ENCODE measurements at places on chromosomes 1 and 21.

DNA sequence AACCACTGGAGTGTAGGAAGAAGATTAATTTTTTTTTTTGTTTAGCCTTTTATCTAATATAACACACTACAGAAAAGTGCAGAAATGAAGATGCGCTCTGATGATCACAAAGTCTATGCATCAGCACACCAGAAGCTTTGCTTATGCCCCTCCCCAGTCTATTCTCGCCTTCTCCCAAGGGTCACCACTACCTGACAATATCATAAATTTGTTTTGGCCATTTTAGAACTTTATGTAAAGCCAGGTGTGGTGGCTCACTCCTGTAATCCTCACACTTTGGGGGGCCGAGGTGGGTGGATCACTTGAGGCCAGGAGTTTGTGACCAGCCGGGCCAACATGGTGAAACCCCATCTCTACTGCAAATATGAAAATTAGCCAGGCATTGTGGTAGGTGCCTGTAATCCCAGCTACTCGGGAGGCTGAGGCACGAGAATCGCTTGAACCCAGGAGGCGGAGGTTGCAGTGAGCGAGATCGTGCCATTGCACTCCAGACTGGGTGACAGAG lies 231.3 kb downstream of the FOXD2 start:
- no peak for DNase-seq

DNA sequence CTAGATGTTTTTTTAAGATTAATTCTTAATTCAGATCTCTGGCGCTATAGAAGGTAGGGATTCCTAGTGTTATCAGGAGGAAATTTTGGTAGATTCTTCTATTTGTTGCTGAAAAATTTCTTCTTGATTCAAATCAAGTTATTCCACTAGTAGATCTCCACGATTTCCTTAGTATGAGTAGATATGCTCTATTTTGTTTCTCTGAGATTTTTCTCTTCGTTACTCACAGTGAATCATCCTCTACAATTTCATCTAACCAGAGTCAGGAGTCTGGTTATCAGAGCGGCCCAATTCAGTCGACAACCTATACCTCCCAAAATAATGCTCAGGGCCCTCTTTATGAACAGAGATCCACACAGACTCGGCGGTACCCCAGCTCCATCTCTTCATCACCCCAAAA lies 18.8 kb upstream of the HAX1 start:
- DNase-seq, result no peak

- peak; percentile 46 for DNase-seq
These were observed 34.0 kb upstream of the SLC45A3 start for GRCh38 chr1:205714190-205714905.

DNA sequence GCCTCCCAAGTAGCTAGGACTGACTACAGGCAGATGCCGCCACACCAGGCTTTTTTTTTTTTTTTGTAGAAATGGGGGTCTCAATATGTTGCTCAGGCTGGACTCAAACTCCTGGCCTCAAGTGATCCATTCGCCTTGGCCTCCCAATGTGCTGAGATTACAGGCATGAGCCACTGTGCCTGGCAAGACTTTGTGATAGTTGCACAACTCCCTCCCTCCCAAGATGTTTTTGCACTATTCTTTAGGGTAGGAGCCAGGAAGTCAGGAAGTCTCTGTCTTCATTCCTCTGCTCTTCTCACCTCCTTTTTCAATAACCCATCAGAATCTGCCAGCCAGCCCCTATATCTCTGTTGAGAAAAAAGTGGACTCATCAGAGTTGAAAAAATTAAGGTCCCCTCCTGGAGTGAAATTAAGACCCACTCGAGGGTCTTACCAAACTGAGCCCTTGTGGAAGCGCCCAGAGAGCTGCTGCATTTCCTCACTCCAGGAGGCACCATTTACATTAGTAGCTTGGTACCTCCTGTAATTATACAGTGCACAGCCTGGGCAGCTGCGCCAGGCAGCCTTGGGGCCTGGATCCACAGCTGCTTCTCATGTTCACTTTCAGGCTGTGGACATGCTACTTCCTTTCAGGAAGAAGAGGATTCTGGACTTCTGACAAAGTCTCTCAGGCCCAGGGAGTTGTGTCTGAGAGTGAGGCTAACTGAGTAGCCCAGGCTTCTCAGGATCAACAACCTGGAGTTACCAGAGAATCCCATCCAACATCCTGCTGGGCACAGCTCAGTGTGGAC lies 24.0 kb downstream of the TCEA3 start:
- no peak for DNase-seq

- no peak for DNase-seq
These were observed 65.8 kb downstream of the FHAD1 start for GRCh38 chr1:15312626-15313411.

DNA sequence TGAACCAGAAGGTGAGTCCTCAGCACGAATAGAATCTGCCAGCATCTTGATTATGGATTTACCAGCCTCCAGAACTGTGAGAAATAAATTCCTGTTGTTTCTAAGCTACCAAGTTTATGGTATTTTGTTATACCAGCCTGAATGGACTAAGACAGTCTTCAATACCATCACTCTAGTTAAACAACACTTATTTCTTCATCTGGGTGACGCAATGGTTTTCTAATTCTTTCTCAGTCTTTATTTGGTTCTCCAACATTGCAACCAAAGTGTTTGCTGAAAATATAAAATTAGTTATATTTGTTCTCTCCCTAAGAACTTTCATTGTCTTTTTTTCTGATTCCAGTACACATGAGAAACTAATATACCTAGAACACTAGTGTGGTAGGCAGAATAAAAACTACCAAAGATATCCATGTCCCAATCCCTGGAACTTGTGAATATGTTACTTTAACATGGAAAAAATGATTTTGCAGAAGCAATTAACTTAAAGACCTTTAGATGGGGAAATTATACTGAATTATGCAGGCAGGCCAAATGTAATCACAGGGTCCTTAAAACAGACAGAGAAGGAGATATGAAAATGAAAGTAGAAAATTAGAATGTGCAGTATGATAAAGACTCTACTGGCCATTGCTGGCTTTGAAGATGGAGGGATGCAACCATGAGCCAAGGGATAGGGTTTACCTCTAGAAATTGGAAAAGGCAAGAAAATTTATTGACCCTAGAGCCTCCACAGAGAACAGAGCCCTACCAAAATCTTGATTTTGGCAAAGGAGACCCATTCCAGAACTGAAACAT lies 1115.1 kb downstream of the PLA2G4A start:
- DNase-seq, result no peak

GRCh38 chr1:37858931-37859506 lies 373 bp downstream of the MTF1 start:
- no peak for DNase-seq

- DNase-seq, result no peak
These were observed 62.9 kb upstream of the LRRC7 start for GRCh38 chr1:69504730-69505252.

GRCh38 chr21:43312751-43313169 lies 114.2 kb downstream of the SIK1 start:
- DNase-seq, result no peak

GRCh38 chr1:208230668-208231529 lies 13.3 kb downstream of the PLXNA2 start:
- no peak for DNase-seq

GRCh38 chr1:209417761-209418160 lies 165.8 kb upstream of the CAMK1G start:
- DNase-seq, result no peak

GRCh38 chr1:154075746-154076145 lies 79.1 kb downstream of the NUP210L start:
- no peak for DNase-seq

- no peak for DNase-seq
These were observed 12.7 kb upstream of the ASAP3 start for GRCh38 chr1:23496490-23497181.

GRCh38 chr1:116704278-116704677 lies 36.7 kb upstream of the IGSF3 start:
- DNase-seq, result no peak

DNA sequence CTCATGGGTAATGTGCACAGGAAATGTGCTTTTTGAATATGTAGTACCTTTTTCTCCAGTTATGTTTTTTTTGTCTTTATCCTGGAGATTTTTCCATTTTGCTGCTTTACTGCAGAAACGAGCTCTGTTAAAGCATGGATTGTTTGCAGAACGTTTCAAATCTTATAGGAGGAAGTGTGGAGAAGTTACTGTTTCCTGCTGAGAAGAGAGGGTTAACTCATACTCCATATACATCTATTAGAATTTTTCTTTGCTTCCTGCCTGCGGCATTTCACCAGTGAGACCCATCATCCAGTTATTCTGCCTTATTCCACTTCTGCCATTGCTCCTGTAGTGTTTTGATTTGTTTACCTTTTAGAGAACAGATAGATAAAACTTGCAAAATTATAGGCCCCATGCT lies 2.0 kb downstream of the RPRD2 start:
- DNase-seq, result no peak

DNA sequence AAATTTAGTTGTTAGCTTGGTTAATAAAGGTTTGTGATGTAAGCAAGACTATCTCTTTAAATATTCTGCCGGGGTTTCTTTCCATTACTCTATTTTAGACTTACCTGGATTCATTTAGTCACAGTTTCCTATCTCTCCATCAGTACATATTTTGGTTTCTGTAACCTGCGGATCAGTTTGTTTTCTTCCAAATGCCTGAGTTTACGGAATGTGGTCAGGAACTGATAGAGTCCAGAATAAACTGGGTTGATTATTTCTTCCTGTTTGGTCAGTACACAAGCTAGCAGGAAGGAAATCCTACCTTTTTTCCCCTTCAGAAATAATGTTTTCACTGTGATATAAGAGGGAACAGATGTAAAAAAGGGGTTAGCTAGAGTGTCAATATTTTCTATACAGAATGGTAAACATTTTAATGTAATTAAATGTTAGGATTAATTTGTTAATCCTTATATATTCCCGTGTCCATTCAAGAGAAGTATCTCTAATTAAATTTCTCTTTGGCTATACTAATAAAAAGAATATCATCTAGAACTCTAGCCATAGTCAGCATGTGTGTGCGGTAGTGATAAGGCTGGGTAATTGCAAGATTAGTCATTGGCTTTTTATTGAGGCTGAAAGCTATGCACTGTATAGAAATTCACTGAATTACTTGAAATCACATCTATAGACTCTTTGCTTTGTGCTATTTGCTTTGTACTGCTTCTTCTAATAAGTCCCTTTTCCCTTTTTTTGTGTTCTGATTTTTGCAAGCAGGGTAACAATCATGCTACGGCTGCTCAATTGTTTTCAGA lies 144.7 kb upstream of the ADGRL4 start:
- DNase-seq, result no peak

GRCh38 chr1:53535846-53536245 lies 76.6 kb downstream of the DMRTB1 start:
- peak; percentile 95 for DNase-seq

DNA sequence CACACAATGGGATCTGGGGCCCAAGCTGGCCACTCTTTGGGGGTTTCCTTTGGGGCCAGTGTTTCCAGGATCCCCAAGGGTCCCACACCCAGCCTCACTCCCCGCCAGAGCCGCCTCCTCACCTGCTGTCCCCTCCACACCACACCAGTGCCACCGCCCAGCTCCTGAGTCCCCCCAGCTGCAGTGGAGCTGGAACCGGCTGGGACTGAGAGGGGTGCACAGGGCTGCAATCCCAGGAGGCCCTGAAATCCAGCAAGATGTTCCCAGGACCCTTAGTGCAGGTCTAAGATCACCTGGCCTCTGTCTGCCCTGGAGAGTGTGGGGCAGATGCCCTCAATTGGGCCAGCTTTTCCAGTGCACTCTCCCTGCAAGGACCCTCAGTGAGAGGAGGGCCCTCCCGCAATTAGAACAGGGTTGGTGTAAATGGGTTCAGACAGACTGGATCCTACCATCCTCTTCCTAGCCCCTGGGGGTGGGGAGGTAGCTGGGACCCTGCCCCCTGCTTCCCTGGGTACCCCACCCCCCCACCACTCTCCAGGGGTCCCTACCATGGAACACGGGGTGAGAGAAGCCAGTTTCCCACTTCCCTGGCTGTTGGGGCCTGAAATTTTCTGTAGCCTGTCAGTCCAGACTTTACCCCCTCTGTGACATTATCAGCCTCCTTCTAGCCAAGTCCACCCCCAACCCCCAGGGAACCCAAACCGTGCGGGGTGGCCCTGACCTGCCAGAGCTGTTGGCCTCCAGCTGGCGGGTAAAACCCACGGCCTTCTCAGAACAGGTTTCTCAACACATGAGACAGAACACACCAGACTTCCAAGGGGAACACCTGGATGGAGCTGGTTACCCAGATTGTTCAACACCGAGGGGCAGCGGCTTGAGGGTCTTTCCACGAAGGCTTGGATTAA lies 7.0 kb downstream of the KRTAP10-12 start:
- no peak for DNase-seq

GRCh38 chr1:17356387-17357026 lies 15.5 kb upstream of the PADI6 start:
- no peak for DNase-seq

DNA sequence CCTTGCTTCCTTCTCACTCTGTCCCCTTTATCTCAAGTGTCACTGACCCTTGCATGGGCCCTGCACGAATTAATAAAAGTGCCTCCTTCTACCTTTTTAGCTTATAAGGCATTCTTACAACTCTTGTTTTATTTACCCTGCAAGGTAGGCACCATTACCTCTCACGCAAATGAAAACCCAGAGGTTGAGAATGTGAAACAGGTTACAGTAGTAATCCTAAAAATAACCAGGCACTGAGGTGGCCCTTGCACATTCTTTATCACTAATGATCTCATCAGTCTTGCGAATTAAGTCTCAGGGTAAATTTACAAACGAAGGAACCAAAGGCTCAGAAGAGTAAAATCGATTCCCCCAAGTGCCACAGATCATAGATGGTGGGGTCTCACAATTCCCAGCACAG lies 3.7 kb downstream of the GLIS1 start:
- DNase-seq, result no peak

- DNase-seq, result no peak
These were observed 86.9 kb downstream of the GRIK3 start for GRCh38 chr1:36947384-36947783.

DNA sequence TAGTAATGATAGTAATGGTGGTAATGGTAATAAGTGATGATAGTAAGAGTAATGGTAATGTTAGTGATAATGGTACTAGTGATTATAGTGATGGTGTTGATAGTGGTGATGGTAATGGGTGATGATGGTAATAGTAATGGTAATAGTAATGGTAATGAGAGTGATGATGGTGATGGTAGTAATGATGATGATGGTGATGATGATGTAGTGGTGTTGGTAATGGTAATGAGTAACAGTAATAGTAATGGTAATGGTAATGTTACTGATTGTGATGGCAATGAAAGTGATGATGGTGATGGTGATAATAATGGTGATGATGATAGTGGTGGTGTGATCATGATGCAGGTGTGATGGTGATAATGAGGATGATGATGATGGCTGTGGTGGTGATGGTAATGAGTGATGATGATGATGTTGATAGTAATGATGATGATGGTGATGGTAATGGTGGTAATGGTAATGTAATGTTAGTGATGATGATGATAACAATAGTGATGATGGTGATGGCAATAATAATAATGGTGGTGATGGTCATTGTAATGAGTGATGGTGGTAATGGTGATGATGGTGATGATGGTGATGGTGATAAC lies 235.0 kb downstream of the MATN1 start:
- DNase-seq, result no peak

DNA sequence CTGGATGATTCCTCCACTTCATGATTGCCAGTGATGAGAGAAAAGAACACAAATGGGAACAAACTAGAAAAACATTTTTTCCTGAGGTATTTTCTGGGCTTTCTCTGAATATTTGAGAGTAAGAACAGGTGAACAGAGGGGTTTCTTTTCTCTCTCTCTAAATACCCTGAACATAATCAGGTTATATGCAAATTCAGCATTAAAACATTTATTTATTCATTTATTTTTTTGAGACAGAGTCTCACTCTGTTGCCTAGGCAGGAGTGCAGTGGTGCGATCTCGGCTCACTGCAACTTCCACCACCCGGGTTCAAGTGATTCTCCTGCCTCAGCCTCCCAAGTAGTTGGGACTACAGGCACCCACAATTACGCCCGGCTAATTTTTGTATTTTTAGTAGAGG lies 5.8 kb upstream of the LEFTY2 start:
- DNase-seq, result no peak

- peak; percentile 49 for DNase-seq
These were observed 365.4 kb downstream of the LRRIQ3 start for GRCh38 chr1:73832276-73833181.

All from NCI-H1694 (cell line).